LNCaP clone FGC (cell line): ENCODE measurements at places on chromosomes 7 and 10.
A peak's percentile ranks its signal among the peaks of the same experiment; 100 is the strongest.

DNA sequence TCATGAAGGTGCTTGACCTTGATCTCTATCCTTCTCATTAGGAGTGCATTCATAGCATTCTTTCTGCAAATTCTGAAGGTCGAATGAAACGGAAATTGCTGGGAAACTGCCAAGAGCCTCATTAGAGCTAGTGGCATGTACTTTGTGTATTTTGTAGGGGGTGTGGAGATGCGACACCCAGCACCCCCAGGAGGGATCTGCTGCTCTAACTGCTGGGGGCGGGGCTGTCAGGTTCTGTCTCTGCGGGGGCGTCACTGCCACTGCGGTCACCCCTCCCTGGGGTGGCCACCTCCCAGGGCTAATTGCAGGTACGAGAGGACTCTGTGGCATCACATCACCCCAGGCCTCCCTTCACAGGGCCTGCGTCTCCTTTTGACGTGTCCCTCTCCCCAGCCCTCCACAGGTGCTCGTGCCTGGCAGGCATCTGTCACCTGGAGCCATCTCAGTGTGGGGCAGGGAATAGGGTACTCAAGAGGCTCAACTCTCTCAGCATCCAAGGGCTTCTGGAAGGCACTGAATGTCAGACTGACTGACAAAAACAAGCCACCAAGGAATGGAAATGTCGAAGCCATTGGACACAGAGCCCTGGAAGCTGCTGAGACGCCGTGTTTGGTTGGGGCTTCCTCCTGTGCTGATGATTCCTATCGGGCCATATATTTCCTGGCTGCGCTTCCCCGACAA, 151.1 kb downstream of the ACTR3B start:
- DNase-seq, result no peak

DNA sequence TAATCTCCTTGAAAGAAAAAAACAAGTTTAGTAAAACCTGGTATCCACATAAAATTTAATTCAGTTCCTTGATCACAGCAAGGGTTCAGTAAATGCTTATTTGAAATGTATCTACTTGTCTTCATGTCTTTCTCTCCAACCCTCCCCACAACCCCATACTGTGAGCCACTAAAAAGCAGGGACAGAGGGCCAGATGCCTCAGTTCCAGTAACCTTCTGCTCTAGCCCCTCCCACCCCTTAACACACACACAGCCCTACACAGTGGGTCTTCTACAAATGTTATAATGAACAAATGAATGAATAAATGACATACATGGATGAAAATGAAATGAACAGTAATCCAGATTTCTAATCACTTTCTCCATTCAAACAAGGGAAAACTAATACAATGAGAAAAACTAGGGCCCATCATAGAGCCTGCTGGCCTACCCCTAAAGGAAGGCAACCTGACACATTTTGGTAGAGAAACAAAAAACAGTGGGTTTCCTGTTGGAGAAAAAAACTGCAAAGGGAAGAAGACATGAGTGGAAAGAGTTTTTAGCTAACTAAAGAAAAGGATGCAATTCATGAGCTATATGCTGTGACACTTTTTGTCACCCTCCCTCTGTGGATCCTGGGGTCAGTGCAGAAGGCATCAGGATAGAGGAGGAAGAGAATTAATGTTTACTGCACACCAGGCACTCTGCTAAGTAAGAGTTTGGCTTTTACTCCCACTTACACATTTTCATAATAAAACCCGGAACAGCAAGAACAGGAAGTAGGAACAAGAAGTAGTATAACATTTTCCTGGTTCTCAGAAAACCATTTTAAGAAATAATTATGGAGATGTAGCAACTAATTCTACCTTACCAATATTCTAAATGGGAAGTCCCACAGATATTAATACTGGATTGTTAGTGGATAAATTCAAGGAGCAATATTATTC, 38.1 kb downstream of the ELMO1 start:
- no peak for DNase-seq

DNA sequence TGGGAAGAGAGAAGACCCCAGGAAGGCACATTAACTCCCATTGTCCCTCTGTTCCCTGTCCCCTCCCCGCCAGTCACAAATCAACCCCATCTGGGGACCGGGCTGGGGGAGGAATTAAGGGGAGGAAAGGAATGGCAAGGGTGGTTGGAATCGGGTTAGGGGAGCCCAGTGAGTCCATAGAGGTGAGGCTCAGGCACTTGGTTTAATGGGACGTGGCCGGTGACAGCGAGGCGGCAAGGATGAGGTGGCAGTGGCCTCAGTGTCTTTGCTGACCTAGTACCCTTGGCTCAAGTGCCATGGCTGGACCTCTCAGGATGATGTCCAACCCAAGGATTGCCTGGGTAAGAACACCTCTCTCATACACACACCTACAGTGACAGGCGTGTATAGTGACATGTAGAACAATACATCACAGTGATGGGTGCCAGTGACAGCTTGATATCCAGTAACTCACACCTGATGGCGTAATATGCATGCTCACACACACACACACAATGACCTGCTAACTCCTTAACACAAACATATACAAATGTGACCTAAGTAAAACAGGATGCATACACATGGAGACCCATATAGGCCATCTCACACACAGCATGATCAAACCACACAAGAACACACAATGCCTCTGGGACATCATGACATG, 12.3 kb downstream of the KCNIP2 start:
- DNase-seq, result no peak

DNA sequence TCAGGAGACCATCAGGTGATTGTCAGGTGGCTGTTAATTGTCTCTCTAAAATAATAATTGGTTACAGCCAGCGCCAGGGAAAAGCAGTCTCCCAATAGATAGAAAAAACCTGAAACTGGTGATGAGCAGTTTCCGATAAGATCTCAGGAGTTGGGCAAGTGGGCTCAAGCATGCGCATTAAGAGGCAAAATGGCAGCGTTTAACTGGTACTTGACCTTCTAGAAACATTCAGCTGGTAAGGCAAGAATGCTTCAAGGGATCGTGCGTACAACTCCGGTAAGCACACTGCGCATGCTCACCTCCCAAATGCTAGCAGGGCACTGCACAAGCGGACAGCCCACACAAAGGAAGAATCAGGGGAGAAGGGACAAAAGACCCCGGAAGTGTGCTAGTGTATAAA, 48.5 kb downstream of the BLNK start:
- DNase-seq, result no peak

GRCh38 chr10:46024948-46025347, 5.5 kb downstream of the NCOA4 start:
- DNase-seq, result no peak

DNA sequence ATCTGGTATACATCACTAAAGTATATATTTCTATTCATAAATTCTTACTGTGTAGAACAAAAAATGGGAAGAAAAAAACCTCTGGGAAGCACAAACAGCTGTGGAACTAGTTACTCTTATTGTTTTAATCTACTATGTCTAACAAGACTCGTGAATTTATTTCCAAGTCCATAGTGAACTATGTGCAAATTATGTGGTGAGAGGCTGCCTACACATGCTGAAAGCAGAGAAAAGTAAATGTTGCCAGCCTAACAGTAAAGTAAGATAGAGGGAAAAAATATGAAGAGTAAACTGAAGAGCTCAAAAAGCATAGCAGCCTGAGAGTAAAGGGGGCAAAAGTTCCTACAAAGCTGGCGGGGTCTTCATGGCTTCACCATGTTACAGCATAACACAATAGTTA, 3.0 kb downstream of the GDI2 start:
- DNase-seq, result no peak

- no peak for DNase-seq
These were observed 255.5 kb upstream of the CXCL12 start for GRCh38 chr10:44640429-44640828.

DNA sequence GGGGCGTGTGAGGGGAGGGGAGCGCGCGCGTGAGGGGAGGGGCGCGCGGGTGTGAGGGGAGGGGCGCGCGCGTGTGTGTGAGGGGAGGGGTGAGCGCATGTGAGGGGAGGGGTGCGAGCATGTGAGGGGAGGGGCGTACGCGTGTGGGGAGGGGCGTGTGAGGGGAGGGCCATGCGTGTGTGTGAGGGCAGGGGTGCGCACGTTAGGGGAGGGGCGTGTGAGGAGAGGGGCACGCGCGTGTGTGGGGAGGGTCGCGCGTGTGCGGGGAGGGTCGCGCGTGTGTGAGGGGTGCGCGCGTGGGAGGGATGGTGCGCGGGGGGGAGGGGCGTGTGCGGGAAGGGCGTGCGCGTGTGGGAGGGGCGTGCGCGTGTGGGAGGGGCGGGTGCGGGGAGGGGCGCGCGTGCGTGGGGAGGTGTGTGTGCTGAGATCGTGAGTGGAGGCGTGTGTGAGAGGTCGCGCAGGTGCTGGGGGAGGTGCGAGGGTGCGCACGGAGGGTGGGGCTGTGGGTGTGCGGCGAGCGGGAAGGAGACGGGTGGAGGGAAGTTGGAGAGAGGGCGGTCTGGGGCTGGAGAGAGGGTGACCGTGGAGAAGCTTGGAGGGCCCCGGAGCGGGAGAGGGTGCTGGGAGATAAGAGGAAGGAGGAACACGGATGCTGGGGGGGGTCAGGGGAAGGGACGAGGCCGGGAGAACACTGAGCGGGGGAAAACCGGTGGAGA, 19.7 kb downstream of the MXI1 start:
- no peak for DNase-seq

DNA sequence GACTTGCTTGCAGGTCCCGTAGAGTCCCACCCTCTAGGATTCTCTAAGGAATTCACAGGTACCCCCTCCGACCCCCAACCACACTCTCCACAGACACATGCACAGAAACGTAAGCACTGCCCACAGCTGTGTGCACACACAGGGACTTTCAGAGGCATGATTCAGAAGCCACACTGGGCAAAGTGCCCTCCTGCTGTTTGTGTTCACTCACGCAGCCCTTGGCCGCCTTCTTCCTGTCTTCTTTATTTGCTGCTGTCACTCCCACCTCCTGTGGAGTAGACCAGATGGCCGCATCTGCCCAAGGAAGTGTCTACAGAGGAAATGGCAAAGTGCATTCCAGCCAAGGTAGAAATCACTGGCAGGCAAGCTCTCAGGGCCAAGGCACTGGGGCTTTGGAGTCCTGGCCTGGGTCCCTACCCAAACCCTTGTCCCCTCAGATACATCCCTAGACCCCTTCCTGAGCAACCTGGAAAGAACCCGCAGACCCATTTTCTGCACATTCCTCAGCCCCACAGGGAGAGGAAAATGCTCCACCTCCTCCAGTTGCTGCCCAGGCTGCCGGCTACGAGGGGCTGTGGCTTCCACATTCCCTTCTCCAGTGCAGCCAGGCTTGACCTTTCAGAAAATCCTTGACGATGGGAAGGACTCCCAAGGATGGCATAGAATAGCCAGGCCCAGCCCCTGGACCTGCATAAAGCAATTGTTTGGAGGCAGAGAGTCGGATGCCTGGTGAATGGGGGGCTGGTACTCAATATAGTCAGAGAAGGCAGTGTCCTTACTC, 21.6 kb upstream of the GIMAP8 start:
- DNase-seq, result peak; percentile 94

DNA sequence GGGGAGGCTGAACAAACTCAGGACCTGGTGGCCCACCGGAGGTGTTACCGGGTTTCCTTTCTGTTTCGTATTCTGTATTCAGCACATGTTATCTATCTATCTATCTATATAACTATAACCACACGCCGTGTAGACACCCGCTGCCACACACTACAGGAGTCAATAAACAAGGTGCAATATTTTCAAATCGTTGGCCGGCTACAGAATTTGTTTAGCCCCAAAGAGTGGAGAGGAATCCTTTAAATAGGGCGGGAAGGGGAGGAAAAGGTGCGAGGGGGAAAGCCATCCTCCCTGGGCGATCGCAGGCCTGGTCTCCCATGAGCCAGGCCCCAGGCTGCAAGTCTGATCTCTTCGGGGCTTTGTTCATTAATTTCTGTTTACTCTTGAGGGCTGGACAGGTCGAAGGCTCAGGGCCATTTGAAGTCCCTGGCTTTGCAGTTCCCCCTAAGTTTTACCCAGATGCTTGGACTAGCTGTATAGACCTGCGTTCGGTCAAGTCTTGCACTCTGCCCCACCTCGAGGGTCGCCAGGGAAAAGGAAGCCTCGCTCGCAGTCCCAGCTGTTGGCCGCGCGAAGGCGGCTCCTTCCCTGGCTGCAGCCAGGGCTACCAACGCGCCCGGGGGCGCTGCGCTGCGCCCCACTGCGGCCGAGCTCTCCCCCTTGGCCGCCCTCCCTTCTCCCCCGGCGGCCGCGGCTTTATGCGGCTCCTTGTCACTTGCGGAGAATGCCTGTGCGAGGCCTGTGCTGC, 3.8 kb downstream of the NKX2-3 start:
- no peak for DNase-seq

DNA sequence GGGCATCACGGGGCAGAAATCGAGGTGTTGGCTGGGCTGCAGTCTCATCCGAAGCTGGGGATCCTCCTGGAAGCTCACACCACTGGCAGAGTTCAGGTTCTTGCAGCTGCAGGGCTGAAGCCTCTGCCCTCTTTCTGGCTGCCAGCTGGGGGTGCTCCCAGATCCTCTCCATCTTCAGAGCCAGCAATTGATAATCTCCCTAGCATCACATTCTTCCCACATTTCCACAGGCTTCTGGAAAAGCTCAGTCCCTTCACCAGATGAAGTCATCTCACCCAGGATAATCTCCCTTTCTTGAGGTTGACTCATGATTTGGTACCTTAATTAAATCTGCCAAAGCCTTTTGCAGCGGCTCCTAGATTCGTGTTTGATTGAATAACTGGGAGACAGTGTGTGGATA, 55.2 kb downstream of the NRP1 start:
- DNase-seq, result no peak

DNA sequence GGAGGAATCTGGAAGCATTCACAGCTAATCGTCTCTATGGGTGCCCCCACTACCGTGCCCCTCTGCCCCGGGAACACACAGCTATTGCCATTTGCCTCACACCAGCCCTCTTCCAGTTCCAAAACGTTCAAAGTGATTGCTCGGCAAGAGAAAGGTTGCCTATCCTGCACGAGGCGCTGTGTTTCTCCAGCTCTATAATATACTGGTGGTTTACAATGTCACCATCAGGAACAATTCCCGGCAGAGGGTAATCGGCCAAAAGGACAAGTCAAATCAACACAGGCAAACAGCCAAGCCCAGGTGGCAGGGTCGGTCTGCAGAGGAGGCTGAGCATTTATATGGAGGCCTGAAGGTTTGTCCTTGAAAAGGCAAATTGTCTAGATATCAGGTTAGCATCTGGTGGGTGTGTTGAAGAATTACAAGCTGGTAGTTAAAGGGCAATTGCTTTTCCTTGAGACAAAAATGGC, 29.2 kb upstream of the TNS3 start:
- DNase-seq, result no peak

DNA sequence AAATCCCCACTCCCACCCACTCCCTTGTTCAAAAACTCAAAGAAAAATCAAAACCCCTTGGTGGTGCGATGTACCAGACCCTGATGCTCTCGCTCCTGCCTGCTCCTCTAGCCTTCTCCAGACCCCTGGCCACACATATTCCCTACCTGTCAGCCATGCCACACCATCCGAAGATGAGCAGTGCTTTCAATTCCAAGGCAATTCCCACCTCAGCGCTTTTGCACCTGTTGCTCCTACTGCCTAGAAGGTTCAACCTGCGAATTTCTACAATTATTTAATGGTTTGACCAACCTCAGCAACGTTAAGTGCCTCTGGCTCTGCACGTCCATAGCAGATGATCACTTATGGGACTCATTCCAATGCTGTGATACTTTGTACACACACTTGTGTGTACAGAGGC, 11.1 kb downstream of the SLC16A12 start:
- no peak for DNase-seq

- no peak for DNase-seq
These were observed 632.5 kb upstream of the ANKRD30A start for GRCh38 chr10:36492590-36493515.

GRCh38 chr7:106346167-106346677, 61.4 kb upstream of the NAMPT start:
- no peak for DNase-seq
